Activated naive CD4-positive, alpha-beta T cell treated with anti-CD3 and anti-CD28 coated beads for 36 hours (primary cell): ENCODE measurements at places on chromosomes 5 and 9.
A peak's percentile ranks its signal among the peaks of the same experiment; 100 is the strongest.

DNA sequence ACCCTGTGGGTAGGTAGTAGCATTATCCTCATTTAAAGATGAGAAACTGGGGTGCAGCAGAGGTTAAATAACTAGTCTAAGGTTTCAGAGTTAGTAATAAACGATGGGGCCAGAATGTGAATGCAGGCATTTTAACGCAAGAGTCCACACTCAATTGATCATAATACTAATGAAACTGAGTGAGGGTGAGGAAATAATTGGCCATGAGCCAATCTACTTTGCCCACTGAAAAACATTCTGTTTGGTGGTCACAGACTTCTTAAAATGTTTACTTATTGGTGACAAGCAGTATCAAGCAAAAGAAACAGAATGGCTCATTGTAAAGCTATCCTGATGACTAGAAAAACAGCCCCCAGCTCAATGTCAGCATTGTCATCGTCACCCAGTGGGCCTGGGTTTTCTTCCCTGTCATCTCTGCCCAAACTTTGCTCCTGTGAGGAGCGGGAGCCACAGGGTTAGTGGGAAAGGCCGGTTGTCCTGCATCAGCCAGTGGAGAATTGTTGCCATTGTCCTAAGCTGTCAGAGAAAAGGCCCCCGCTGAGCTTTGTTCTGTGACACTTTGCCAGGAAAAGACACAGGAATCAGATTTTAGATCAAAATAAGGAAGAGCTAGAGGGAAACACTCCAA, 77.3 kb upstream of the MAN2A1 start:
- no peak for DNase-seq

- no peak for DNase-seq
These were observed 11.6 kb downstream of the BNIP1 start for GRCh38 chr5:173155912-173156311.

GRCh38 chr9:131310833-131311554, 21.5 kb downstream of the PLPP7 start:
- peak; percentile 89 for DNase-seq

GRCh38 chr5:69083412-69083811, 10.4 kb upstream of the SLC30A5 start:
- peak; percentile 17 for DNase-seq

DNA sequence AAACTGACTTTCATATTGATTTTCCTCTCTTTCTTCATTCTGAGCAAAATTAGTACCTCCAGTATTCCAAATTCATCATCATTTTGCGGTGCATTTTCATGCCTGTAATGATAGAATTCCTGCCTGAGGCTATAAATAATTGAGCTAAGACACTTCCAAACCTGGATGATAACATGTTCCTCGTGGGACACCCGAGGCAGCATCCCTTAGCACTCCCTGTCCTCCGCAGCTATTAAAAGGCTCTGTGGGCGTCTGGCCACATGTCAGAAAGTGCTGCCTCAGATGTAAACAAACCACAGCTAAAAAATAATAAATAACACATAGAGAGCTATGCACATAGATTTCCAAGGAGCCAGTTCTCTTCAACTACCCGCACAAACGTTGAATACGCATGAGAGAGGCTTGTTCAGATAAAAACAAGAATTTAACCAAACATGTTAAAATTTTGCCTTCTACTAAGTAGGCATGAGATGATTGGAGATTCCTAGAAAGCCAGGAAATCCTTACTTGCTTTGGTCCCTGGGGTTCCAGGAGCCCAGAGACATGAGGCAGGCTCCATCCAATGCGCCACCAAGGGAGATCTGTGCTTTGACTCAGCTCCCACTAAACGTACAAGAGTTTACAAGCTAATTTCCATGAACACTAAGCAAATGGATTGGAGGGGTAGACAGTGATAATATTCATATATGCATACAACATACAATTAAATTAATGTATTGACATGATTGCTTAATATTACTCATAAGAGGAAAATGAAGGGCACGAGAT, 82.7 kb downstream of the SHC3 start:
- DNase-seq = no peak

DNA sequence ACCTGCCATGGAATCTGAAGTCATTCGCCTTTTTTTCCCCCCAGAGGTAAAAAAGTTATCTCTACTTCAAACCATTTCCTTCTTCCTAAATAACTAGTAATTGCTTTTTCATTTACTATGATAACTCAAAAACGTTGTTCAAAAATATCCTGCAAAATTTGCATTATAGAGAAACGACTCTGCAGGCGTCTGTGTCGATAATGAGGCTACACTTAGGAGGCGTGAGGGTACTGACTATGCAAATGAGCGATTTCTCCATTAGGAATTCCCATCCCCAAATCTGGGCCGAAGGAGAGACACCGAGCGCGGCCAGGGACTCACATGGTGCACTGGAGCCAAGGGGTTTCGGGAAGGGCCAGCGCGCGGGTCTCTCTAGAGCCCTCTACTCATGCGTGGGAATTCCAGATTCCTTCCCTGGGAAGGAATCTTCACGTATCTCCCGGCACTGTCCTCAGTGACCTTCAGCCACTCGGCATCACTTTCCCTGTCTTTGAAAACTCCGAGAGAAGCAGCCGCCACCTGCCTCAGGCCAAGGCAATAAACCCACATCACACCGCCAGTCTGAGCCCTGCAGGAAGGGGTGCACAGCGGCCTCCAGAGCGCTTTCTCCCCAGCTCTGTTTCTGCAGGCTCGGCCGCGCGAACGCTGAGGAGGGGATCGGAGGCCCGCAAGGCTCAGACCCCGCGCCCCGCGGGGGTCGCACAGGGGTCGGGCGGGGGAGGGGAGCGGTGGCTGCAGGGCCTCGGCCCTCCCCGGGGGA, 718 bp upstream of the DENND4C start:
- peak; percentile 63 for DNase-seq
